ENCODE measurements at places on chromosomes 11 and 22. TPM values are rescaled to one million over a fixed set of nuclear protein-coding genes. Genes with fewer than 3 reads are reported as not detected.

DNA sequence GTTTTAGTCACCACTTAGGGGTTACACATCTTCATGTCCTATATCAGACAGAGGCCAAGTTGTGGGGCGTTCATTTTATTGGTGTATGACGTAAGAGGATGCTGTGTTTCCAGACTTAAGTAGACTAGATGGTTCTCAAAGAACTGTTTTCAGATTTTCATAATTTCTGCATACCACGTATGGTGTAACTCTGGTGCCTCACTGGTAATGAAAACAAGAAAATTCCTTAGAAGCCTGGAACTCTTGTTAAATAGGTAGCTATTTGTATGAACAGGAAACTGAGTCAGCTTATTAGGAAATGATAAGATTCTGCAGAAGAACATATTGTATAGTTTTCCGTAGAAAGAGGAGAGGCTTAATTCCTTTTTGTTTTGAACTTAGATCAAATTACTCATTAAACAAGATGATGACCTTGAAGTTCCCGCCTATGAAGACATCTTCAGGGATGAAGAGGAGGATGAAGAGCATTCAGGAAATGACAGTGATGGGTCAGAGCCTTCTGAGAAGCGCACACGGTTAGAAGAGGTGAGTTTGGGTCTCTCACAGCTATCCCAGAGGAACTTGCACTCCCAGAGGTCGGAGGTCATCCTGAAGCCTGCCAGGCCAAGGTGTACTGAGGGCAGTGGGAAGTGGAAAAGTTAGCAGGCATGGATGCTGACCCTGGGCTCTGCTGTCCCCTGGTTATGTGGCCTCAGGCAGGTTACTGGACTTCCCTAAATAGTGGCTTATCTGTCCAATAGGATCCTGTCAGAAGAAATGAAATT, 3.9 kb downstream of the CDC45 start:
- DNase-seq, result no peak

DNA sequence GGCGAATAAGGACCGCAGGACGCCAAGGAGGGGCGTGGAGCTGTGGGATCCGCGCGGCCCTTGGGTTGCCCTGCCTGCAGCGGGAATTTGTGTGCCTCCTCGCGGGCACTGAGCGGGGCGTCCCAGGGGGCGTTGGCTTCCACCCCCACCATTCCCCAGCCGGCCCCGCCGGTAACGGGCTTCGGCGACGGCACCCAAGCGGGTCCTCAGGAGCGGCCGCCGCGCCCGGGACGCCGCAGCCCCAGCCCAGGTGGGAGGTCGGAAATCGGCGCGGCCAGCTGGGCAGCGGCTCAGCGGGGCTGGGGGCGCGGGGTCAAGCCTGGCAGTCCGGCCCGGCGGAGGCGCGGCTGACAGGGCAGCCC, 320 bp downstream of the CLTCL1 start:
- DNase-seq, result peak; percentile 79

DNA sequence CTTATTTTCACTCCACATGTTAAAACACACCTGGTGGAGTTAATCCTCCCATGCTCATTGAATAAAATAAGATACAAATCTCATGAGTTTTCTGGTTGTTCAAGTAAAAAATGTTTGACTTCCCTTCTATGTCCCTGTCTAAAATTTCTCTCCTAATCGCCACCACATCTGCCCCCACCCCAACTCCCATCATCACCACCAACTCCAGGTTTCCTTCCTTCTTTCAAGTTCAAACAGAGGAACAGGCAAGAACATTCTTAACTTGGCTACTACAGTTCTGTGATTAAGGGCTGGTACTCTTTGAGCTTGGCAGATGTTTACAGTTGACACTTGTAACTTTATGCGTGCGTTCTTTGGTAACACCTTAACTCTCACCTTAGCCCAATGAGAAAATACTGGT, 9.1 kb upstream of the PSMA1 start:
- DNase-seq, result no peak

LRRC4C gene
- 2.7 TPM for total RNA-seq

ACRV1 gene
- total RNA-seq, result not detected

THRSP gene
- total RNA-seq, result 1.4 TPM

DNA sequence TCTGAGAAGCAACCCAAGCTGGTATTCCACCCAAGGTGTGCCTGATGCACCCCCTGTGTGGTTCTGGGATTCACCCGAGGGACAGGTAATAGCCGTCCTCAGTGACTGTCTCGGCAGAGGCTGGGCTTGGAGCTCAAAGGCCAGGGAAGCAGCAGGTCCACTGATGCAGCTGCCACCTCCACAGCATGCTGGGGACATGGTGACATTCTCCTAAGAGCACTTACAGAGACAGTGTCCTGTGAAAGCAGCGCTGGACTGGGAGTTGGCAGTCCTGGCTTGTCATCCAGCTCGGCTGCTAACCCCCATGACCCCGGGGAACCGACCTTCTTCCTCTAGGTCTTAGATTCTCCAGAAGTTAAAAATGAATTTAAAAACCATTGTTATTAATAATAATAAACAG, 72.8 kb downstream of the RPUSD4 start:
- DNase-seq, result no peak

GRCh38 chr11:122584670-122585069, 70.9 kb upstream of the UBASH3B start:
- DNase-seq, result no peak

NAV2 gene
- total RNA-seq, result 11.6 TPM

DNA sequence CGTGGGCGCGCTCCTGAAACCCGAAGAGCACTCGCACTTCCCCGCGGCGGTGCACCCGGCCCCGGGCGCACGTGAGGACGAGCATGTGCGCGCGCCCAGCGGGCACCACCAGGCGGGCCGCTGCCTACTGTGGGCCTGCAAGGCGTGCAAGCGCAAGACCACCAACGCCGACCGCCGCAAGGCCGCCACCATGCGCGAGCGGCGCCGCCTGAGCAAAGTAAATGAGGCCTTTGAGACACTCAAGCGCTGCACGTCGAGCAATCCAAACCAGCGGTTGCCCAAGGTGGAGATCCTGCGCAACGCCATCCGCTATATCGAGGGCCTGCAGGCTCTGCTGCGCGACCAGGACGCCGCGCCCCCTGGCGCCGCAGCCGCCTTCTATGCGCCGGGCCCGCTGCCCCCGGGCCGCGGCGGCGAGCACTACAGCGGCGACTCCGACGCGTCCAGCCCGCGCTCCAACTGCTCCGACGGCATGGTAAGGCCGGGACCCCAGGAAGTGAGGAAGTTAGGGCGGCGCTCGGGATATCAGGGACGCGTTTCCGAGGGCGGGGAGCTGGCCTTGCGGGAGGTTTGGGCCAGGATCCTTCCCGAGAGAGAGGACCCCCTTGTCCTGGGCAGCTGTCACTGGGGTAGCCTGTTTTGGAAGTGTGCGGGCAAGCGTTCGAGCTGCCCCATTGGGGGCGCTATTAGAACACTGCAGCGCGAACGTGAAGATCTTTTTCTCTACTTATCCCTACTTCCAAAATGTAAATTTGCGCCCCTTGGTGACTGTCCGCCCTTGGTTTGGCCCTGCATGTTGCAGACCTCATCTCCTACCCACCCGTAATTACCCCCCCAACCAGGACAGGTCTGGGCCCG, 796 bp downstream of the MYOD1 start:
- DNase-seq, result no peak

SMC1B gene
- not detected for total RNA-seq

OR8D4 gene
- not detected for total RNA-seq

GRCh38 chr11:94728541-94728940, 39.6 kb upstream of the AMOTL1 start:
- DNase-seq, result no peak

DNA sequence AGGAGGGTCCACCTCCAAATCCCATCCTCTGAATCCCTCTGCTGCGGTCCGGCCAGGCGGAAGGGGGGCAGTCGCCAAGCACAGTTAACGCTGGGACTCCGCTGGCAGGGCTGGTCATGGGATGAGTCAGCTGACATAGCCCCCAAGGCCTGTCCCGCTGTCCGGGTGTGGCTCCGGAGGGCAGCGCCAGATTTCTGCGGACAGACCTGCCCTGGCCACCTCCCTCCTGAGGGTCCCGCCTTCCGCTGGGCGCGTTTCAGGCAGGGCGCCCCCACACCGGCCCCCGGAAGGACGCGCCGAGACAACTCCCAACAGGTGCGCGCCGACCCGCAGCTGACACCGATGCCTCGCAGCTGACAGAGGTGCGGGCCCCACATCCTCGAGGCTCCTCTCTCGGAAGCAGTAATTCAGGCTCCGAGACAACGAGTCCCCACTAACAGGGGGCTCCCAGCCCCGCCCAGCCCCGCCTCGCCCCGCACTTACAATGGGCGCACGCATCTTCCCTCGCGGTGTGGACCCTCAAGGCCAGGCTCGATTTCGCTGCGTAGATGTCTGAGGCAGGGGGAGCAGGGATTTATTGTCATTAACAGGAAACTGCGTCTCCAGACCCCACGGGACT, 607 bp downstream of the PLAAT3 start:
- peak; percentile 83 for DNase-seq

Data from right cardiac atrium (tissue), 5 donors.